ENCODE measurements at places on chromosomes 11 and 22.
A peak's percentile ranks its signal among the peaks of the same experiment; 100 is the strongest.

DNA sequence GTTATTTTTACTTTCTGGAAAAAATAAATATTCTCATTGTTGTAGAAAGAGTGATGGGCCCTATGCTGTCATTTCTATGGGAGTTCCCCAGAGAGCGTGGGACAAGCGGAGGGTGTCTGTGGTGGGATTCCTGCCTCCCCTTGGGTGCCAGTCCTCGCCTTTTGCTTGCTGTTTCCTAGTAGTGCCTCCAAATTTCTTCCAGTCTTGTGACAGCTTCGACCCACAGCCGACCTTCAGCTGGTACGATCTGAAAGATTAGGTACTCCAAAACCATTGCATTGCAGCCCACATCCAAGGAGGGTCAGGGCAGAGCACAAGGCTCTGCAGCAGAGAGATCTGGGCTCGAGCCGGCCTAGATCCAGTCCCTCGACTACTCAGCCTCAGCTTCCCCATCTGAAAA, 58.9 kb upstream of the EMID1 start:
- DNase-seq: no peak

GRCh38 chr11:2826679-2827056, 58.9 kb downstream of the CDKN1C start:
- DNase-seq: no peak

- no peak for DNase-seq
Measured at GRCh38 chr22:47126344-47126811, 363.9 kb downstream of the TBC1D22A start.

GRCh38 chr11:134052395-134052987, 16.4 kb upstream of the JAM3 start:
- DNase-seq: no peak

DNA sequence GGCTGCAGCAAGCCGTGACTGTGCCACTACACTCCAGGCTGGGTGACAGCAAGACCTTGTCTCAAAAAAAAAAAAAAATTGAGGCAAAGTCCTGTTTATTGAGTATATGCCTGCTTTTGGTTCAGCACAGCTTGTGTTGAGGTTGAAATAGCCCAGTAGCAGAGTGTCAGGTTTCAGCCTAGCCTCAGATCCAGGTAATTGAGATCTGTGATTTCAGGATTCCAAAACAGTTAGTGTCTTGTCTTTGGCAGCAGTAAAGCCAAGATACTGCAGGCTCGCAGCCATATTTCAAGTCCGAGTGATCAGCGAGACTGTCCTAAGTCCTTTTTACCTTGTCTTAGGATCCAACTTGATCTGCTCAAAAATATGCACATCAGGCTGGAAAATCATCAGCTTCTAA, 27.0 kb downstream of the CUL5 start:
- DNase-seq: no peak

DNA sequence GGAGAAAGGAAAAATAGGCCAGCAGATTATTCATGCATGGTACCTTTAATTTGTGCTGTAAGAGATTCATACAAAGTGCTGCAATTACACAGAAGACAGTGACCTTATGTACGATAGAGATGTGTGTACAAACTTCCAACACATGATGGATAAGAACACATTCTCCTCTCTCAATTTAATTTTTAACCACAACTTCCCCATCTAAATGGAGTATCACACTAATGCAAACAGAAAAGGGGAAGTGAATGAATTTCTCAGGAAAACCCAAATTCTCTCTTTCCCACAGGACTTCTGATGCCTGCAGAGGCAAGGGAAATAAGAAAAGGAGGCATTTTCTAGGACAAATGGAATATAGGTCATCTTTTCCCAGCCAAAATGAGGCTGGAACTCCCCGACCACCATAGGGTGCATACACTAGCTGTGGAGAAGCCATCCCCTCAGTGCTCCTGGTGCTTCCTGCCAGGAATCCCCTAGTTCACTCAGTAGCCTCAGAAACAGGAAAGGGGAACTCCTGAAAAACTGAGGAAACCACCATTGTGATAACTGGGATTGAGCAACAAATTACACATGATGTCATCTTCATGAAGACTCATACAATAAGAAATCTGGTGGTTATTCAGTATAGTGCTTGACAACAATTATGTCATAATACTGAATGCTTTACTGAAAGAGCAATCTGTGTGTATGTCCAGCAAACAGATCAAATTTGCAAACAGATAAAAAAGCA, 22.4 kb downstream of the MMP10 start:
- peak; percentile 21 for DNase-seq

DNA sequence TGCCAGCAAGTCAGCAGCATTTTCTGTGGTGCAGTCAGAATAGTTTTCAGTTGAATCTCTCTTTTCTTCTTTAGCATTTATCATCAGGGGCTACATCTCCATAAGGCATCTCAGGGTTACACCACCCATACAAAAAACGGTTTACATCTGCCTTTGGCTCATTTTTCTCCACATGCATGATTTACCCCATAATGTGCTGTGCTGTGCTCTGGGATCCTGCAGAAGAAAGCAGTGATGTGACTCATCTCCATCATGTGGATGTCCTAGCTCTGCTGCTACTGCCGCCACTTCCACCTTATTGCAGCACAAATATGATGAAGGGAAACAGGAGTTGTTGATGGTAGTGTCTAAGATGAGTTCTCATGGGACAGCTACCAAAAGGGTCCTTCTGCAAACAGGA, 30.0 kb upstream of the CCDC179 start:
- no peak for DNase-seq

- no peak for DNase-seq
Measured at GRCh38 chr11:78399136-78399535, 18.5 kb downstream of the GAB2 start.

DNA sequence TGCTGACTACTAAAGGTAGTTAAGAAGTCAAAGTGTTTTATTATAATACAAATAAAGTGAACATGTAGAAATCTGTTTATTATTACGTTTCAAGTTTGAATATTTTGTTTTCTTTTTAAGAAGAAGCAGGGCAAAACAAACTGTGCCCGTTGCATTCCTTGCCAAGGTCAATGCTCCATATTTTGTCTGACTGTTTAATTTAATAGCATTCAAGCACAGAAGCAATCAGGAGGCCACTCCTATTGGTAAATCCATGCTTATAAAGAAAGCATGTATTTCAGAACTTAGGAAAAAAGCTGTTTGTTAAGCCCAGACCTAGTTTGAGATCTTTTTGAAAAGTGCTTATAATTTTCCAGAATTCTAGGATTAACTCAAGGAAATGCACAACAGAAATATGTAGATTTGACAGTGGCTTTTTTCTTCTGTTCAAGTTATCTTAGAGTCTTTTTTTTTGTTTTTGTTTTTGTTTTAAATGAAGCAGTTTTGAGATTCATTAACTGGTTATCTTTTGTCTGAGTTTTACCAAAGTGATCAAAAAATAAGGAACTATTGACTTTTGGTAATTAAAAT, 51.7 kb downstream of the ARHGAP42 start:
- DNase-seq: no peak

- no peak for DNase-seq
Measured at GRCh38 chr11:113199866-113200265, 114.5 kb upstream of the TTC12 start.

GRCh38 chr11:67667490-67668191, 6.8 kb downstream of the ALDH3B2 start:
- DNase-seq: no peak

All from AG09309 (cell line).